ENCODE measurements at places on chromosomes 1 and 21.
A peak's percentile ranks its signal among the peaks of the same experiment; 100 is the strongest.

DNA sequence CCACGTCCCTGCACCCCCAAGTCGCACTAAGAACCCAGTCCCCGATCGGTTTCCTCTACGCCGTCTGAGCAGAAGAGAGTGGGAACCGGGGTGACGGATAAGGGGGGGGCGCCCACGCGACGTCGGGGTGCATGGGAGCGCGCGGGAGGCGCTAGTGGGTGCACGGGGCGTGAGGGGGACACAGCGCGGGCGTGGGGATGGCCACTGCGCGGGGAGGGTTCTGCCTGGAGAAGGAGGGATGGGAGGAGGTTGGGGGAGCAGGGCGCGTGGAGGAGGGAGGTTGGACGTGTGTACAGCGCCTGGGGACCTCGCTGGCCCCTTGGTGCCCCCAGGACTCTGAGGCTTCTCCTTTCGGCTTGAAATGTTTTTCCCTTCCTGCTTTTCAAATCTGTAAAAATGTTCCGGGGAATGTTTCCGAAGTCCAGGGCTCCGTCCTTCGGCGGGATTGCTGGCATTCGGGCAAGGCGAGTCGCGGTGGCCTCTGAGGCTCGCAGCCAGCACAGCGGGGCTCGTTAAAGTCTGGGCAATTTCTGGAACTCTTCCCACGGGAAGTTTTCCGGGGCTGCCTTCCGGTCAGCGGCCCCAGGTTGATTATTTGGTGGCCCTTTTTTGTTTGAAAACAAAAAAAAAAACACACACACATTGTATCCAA, 13.1 kb downstream of the RNF220 start:
- DNase-seq: no peak

- no peak for DNase-seq
Observed at GRCh38 chr1:100290291-100290690, 24.3 kb downstream of the RTCA start.

- DNase-seq: no peak
Observed at GRCh38 chr1:20336105-20336605, 45.5 kb downstream of the VWA5B1 start.

GRCh38 chr1:2529784-2530512, at the start of gene HES5:
TSS of gene HES5 (minus strand) at chr1:2530263. CDS start at chr1:2530164, 99 bp downstream.
- DNase-seq: peak; percentile 76

- DNase-seq: no peak
Observed at GRCh38 chr1:157240495-157241184, 102.4 kb upstream of the ETV3 start.

DNA sequence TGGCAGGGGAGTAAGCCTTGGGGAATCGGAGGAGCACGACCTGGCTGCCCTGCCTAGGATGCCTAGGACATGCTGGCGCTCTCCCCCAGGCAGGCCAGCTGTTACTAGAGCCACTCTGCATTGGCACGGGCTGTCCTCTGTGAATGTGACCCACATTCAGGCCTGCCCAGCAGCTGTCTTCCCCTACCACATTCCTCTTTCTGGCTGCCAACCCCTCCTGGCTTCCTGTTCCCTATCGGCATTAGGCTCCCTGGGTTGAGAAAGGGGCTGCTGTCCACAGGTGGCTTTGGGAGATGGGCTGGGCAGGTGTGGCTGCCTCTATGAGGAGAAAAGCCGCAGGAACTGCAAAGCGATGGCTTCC, 2.3 kb upstream of the NFASC start:
- DNase-seq: peak; percentile 90

All from head of caudate nucleus (tissue), 42 donors.